ENCODE measurements at places on chromosomes 16 and 17.

- DNase-seq: no peak
Measured at GRCh38 chr17:58268774-58269556, 11.8 kb downstream of the MPO start.

DNA sequence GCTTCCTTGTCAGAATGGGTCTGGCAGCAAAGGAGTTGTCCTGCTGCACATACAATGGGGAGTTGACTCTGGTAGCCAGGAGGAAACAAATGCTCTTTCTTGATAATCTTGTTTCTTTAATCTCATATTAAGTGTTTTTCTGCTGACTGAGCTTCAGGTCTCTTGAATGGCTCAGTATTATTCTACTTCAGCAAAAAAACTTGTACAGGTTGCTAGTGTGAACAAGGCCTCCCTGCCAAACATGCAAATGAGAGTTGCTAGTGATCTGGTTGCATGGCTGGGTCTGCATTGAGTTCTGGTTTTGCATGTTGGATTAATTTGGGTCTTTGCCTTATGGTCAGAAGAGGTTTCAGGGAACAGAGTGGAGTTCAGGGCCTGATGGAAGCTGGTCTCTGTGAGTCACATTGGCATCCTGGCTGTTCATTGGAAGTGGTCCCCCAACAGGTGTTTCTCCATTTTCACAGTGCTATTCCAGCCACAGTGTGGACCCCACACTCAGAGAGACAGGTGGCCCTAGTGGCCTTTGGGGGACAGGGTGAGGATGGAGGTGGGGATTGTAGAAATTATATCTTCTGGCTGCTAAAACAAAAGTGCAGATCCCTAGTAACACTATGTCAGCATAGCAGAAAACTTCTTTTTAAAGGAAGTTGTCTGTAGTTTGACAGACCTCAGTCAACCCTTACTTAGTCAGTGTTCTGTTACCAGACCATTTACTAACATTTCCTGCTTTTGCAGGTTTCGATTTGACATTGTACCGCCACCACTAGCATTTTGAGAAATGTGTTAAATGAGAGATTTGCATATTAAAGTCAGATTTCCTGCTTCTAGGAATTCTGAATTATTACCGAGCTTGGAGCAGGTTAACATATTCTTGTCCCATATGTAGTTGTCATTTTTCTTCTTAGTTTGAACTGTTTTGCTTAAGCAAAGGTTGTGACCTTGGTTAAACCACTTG is 47.1 kb downstream of the EPN2 start:
- DNase-seq: no peak

- peak; percentile 58 for DNase-seq
Measured at GRCh38 chr16:69399361-69399760, 13.6 kb upstream of the TERF2 start.

DNA sequence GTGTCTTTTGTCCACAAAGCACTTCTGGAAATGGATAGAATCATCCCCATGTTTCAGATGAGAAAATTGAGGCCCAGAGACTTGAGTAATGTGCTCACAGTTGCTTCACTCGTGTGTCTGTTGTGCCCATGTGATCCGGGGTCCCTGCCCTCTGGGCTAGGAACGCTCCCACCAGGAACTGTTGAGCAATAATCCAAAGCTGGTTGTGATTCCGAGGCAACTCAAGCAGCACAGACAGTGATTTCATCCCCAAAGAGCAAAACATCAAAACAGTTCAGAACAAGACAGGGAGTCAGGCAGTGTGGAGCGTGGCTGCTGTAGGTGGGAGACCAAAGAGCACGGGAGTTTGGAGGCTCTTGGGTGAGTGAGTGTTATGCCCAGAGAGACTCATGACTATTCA is 205.0 kb upstream of the ASIC2 start:
- no peak for DNase-seq

DNA sequence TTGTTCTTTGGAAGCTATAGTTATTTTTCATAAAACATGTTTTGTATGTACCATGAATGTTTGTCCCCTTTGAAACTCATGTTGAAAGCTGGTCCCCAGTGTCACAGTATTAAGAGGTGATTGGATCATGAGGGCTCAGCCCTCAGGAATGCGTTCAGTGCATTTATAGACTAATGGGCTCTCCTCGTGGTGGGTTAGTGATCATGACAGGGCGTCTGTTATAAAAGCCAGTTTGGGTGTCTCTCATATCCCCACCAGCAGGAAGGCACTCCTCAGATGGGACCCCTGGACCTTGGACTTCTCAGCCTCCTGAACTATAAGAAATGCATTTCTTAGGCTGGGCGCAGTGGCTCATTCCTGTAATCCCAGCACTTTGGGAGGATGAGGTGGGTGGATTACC is 10.4 kb downstream of the BANP start:
- DNase-seq: peak; percentile 59

DNA sequence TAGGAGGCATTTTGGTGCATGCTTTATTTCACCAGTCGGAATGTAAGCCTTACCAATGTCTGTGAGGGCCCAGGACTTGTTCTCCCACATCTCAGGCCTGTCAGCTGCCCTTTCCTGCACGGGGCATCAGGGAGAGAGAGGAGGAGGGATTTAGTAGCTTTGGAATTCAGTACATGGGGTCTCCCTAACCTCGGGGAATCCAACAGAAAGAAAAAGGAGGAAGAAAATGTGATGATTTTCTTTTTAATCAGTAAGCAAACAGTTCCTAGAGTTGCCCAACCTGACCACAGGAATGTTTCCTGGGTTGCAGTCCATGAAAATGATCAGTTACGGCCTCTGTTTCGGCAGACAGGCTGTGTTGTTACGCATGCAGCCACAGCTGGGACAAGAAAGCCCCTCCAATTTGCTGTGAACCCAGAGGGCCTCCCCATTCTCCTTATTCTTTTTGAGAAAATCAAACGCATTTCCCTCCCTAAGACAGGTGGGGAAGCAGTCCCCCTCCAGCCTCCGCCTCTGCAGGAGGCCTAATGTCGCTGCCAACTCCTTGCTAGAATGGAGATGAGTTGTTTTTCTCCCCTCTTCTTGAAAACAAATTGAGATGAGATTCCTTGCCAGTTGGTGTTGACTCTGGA is 53.1 kb upstream of the TANGO6 start:
- DNase-seq: peak; percentile 88

- DNase-seq: peak; percentile 3
Measured at GRCh38 chr17:58156839-58157803, 8.9 kb downstream of the OR4D1 start.

DNA sequence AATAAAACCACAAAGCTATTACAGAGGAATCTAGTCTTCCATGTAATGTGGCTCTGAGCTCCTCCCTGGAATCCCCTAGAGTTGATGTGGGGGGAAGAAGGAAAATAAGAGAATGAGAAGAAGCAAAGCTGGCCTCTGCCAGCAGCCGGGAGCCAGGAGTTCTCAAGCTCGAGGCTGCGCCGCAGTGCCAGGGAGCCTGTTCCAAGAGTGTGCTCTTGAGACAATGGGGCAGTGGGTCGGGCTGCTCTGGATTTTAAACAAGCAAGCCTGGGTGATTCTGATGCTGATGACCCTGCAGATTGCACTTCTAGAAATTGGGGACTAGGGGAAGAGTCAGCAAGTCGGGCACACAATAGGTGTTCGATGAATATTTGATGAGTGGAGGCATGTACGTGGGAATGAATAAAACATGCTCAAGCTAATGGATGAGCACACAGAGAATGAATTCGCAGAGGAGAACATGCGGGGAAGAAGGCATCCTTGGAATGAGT is 119.9 kb downstream of the CMIP start:
- DNase-seq: peak; percentile 56

GRCh38 chr16:12546918-12547607 is 256.6 kb downstream of the CPPED1 start:
- DNase-seq: no peak
